ENCODE measurements at places on chromosomes 13 and 19. TPM values are rescaled to one million over a fixed set of nuclear protein-coding genes. Genes with fewer than 3 reads are reported as not detected.

GRCh38 chr13:20728579-20729311 lies 25.2 kb downstream of the IL17D start:
- DNase-seq = peak; percentile 22

DNA sequence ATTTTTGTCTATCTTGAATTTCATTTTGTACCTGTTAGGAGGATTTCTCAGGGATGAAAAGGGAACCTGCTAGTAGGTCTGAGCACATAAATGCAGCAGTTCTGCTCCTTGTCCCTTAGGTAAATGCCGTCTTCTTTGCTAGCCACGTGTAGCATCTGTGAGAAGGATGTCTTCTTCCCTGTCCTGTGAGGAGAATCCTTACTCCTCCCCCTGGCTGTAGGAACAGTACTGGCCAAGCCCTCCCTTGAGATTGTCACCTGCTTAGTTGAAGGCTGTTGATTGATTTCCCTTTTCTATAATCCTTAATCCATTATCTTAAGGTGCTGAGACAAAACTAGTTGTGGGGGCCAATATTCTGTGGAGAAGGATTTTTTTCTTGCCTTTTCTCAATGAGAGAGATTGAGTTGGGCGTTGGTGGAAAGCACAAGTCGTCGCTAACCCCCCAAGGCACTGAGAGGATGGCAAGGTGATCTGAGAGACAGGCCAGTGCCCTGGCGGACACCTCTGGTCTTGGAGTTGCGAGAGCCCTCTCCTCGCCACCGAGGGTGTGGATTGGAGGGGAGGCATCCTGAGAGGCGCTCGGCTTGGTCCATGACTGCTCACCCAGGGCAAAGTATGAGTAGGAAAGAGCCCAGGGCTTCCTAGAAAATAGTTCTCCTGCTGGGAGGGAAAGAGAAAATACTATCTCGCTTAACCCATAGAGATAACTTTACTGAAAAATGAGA lies 216.7 kb downstream of the ATP8A2 start:
- DNase-seq = no peak

DNA sequence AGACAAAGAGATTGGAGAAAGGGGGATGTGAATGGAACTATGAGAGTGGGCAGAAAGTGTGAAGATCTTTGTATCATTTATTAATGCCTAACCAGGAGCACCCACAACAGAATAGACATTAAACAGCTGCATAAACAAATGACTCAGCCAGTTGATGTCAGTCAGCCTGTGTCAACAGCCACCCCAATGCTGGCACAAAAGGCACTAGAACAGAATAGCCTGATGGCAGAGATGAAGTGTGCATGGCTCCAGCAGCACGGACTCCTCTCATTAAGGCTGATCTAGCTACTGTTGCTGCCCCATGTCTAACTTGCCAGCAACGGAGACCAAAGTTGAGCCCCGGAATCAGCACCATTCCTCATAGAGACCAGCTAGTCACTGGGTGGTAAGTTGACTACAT lies 7.8 kb downstream of the CPB2 start:
- no peak for DNase-seq

DNA sequence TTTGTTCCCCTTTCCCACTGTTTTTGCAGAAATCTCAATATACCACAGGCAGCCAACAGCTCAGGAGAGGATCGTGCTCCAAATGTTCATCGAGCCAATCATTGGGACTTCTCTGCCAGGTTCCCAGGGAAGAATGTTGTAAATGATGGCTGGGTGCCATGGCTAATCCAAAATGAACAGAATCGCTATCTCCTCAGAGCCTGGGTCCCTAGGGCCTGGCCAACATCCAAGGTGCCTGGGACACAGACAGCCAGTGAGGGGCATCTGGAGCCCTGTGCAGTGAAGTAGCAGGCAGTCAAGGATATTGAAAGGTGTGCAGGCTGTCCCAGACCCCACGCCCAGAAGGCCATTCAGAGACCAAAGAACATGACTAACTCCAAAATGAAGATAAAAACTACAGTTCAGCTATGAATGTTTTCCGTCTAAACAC lies 37.8 kb downstream of the BRD4 start:
- DNase-seq = no peak

GRCh38 chr13:95411428-95412040 lies 110.3 kb upstream of the ABCC4 start:
- no peak for DNase-seq

DNA sequence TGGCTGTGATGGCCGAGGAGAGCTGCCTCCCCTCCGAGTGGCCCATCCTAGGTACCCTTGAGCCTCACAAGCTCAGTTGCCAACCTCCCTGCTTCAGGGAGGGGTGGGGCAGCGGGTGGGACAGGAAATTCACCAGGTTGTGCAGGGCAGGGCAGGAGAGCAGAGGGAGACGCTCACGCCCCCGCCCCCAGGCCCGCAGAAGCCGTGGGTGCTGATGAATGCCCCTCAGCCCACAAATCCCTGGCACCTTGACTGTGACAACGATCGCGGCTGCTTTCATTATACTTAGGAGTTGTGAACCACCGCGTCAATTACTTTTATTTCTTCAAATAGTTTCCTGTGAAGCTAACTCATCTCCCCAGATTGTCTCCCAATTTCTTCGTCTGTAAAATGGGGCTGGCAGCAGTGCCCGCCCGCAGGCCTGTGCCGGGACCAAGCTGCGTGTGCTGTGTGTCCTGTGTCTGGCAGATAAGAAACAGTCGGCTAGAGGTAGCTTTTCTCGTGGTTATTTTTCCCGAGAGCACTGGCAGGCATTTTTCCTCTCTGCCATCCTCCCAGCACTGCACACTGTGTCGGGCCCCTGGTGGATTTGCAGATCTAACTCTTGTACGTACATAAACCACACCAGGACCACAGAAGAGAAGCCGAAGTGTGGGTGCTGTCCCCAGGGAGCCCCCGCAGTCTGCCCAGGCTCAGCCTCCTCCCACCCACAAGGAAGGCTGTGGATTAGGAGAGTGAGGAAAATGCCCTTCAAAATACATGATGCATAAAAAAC lies 7.9 kb upstream of the RASA3 start:
- no peak for DNase-seq

Gene ZNF835
- total RNA-seq = 5.3 TPM

Gene GRK1
- not detected for total RNA-seq

Gene SMAD9
- total RNA-seq = 13.1 TPM

Gene ZNF71
- total RNA-seq = 7.6 TPM

Gene S1PR4
- 5.1 TPM for total RNA-seq

Gene SPHK2
- total RNA-seq = 23.3 TPM

Gene CRX
- total RNA-seq = not detected

Gene TFPT
- total RNA-seq = 19.2 TPM

Gene DACH1
- total RNA-seq = 10.4 TPM

Gene ZNF432
- total RNA-seq = 19.5 TPM

Gene NCAN
- 0.13 TPM for total RNA-seq

All from kidney (tissue), 22 donors.